ENCODE measurements at places on chromosomes 12 and 14.
A peak's percentile ranks its signal among the peaks of the same experiment; 100 is the strongest.

- no peak for DNase-seq
These were observed 126.3 kb upstream of the RTL1 start for GRCh38 chr14:101029668-101030290.

DNA sequence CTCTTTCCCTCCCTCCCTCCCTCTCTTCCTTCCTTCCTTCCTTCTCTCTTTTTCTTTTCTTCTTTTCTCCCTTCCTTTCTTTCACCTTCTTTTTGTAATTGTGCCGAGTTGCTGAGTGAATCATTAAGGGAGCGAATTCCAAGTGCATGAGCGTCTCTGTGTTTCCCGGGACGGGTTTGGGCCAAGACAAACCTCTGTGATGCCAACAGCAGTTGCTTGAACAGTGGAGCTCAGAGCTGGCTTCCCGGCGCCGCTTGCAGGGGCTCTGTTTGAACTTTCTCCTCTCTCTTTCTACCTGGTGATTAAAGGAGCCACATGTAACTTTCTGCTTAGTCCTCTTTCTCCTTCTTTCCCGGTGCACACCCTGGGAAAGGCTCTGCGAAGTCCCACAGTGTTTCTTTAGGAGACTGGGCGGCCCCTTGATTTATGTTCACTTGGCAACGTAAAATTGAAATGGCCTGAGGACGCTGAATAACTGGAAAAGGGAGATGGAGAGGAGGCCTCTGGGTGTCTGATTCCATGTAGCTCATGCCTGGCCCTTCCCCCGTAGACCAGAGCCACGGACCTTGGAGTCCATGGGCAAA is 33.7 kb upstream of the MAP1LC3B2 start:
- DNase-seq, result peak; percentile 92

GRCh38 chr12:127126260-127126628 is 1140.7 kb upstream of the TMEM132C start:
- DNase-seq, result no peak

DNA sequence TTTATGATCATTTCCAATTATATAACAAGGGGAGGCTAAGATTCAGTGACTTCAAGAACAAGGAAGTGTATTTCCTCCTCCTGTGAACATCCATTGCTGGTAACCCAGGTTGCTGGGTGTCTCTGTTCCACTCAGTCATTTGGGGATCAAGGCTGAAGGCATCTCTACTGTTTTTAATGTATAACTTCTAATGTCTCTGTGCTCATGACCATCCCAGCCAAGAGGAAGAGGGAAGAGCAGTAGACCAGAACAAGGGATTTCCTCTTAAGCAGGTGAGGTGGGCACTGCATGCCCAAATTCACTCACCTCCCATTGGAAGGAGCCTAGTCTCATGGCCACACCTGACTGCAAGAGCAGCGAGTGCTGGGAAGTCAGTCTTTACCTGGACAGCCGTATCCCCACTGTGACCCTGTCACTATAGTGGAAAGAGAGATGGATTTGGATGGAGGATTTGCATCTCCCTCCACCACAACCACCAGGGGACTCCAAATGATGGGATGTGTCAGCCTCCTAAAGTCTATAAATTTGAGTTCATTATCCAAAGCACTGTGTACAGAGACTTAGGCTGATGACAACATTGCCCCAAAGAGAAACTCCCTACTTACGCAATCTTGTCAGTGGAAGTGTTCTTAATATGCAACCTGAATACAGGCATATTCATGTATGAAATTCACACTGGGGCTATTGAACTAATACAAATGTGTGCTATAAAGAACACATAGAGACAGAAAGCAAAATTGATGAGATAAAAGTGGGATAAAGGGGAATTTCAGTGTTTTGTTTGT is 368.7 kb downstream of the TMEM132D start:
- DNase-seq, result no peak

DNA sequence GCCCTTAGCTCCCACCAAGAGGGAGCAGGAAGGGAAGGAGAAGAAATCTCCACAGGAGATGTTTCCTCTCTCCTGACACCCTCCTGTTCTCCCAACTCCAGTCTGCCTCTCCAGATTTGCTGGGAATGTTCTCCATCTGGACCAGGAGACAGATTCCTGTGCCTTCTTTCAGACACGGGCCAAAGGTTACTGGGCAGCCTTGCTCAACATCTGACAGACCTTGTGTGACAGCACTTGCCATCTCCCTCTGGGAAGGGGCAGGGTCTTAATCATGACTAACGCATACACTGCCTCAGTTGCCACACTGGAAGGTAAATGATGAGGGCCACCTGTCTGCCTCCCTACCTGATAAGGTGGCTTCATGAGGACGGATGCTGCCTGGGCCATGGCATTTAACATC is 2.5 kb upstream of the TTC7B start:
- no peak for DNase-seq

DNA sequence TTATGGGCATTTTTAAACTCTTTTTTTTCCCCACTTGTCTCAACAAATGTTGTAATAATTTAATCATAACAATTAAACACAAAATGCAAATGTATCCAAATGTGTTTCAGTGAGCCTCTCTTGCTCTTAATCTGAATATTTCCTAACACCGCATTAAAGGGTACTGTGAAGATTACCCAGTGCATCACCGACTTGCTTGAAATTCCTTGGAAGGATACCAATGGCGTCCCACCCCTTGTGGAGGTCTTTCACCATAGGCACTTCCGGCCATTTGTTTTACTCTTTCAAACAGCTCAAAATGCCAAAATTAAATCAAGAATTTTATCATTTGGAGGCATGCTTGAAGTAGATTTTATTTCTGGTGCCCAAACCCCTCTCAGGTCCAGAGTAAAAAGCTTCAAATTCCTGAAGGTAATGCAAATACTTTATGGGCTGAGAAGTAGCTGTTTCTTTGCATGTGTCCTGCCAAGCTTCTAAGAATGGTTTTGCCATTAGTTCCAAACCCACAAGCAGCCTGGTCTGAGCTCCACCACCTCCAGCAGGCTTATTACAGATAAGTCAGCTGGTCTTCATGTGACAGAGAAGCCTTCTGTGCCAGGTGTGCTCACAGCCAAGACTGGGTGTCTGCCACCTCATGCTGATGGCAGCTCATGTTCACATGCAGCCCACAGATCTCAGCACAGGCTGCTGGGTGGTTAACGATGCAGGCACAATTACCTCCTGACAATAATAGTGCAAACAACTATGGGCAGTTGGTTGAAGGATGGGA is 16.4 kb upstream of the NUDT4 start:
- DNase-seq, result peak; percentile 32

DNA sequence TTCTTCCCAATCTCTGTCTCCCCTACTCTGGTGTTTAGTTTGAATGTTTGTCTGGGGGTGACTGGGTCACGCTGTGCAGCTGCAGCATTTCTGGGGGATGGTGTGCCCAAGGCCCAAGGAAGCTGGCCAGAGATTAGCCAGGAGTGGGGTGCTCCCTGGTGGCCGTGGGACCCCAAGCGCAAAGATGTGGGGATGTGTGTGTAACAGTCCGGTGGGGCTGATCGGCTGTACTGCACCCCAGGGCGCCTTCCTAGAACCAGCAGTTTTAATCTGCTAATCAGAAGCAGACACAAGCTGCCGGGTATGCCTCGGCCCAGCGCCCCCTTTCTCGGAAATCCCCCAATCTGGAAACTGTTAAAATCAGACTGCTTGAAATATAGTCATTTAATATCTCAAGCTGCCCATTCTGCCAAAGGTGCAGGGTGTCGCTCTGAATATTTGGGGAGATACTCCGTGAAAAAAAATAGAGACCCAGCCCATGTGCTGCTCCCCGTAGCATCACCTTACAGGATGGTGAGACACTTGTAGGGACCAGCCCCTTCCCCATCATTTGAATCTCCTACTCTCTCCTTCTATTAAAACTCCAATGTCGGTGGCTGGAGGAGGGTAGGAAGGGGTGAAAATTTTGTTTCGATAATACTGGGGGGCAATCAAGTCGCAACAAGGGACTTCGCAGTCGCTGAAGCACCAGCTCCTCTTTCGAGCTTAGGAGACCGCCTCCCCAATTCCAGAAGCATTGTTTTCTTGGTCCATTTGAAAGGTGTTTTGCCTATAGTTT is 4.3 kb downstream of the HOXC9 start:
- DNase-seq, result no peak

DNA sequence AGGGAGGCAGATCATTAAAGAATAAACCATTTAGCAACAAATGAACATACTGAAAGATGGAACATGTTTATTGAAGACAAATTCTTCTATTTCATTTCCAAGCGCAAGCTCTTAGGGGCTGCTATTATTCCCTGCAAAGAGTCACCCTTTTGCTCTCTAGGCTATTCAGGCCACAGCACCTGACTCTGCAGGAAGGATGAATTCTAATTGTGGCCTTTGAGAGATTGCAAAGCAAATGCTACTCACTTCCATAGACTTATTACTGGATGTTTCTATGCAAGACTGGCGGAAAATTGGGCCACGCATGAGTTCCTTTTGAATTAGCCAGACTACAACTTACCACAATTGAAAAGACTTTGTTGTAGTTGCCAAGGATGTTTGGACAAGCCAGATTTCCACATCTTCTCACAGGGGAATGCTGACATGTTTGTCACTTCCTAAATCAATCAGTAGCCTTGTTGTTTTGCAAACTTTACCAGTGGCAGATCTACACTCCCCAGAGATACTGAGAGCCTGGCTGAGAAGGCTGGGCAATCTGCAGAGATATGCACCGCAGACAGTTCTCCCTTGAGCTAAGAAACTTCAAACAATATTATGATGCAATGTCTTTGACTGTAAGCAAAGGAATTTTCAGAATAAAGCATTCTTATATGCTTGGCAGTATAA is 334.3 kb upstream of the SYT1 start:
- peak; percentile 0 for DNase-seq

DNA sequence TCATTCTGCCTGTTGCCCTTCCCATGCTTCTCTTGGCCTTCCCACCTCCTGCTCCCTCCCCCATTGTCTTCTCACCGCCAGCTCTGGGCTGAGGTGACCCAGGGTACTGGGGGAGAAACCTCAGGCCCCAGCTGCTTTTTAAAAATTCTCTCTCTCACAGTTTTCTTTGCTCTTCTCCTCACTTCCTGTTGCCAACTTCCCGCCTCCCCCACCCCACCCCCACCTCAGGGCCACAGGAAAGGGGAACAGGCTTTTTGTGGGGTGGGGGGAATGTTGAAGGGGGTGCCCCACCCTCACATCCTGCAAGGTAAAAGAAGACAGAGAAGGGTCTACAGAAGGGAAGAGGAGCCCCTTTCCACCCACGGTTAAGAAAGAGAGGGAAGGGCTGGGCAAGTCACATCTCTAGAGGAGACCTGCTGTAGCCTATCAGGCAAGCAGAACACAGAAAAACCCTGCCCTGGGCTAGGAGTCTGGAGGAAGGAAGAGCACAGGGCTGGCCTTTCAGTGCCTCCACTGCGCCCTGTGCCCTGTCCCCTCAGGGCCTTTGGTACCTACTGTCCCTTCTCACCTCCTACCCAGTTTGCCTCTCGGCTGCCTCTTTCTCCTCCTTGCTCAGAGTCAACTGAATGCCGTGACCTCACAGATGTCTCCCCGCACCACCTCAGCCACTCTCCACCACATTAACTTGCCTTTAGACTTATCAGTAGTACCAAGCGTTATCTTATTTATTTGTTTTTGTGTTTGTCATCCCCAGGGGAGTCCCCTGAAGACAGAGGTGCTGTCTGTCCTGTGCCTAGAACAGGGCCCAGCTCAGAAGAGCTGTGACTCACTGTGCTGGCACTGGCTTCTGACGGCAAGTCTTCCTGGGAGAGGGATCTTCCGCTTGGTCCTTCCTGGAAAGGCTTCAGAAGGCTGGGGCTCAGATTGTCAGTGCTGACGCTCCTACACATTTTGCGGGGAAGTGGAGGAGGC is 1.7 kb downstream of the ARHGAP9 start:
- DNase-seq, result no peak

DNA sequence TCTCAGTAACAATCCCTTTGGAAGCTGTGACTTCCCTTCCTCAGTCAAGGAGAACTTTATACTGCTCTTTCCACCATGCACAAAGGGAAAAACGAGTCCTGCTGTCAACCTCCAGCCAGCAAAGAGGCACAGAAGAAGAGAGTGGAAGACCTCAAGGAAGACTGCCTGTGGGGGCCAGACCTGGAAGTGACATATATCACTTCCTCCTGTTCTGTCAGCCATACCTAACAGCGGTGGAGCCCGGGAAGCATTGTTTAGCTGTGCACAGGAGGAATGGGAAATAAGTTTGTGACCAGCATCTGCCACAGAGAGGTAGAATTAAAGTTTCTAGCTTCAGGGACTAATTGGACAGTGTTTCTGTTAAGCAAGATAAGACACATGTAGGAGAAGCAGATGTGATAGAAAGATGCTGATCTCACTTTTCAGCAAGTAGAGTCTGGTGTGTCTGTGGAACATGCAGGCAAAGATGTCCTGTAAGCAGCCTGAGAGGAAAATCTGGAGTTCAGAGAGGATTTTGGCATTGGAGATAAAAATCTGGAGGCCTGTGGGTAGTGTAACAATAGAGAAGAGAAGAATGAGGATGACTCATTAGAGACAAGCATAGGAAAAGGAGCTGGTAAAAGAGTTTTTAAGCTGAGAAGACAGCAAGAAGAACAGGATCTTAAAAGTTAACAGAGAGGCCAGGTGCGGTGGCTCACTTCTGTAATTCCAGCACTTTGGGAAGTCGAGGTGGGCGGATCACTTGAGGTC is 141.6 kb upstream of the CPSF6 start:
- peak; percentile 8 for DNase-seq

GRCh38 chr14:83856334-83856733 is 1673.6 kb upstream of the FLRT2 start:
- DNase-seq, result no peak

DNA sequence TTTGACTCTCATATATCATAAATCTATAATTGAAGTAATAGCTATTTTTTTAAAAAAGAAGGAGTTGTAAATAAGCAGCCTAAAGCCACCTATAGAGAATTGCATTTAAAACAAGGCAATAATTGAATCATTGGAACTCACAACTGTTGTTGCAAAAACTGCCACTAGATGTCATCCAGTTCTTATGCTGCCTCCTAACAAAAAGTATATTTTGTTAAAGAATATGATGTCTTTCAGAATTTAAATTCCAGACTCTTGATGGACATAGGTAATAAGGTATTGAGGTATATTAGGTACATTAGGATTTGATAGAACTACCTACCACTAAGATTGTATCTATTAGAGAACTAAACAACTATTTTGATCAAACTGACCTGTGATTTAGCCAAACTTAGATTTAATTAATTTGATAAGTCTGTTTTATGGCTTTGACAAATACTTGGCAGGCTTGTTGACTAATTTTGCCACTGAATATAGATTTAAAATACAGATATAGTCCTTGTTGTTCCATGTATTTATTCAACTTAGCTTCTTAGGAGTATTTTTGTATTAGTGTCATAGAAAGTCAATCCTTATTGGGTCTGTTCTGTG is 401.4 kb downstream of the RPL10L start:
- no peak for DNase-seq

DNA sequence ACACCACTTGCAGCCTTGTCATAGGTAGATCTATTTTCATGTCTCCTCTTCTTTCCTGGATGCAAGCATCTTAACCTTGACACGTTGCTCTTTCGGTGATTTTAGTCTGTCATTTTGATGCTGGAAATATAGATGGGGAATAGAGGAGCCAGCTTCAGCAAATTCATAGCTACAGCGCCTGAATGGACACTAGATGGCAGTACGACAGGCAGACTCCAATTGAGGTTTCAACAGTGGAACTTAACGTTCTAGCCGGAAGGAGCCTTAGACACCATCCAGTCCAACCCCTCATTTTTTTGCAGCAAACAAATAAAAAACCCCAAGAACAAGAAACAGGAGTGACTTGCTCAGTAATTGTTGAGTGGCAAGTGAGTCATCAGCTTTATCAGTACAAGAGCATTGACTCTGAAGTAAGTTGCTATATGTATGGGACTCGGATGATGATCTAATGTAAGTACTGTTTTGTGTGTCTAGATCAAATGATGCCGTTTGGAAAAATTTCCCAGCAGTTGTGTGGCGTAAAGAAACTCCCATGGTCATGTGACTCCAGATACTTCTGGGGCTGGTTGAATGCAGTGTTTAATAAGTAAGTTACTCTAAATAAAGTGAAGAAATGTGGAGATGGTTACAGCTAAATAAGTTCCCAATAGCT is 9.0 kb downstream of the DMAC2L start:
- DNase-seq, result peak; percentile 97

Measured in HFFc6 (cell line).